A549 (cell line): ENCODE measurements at places on chromosomes 3 and 15. TPM values are rescaled to one million over a fixed set of nuclear protein-coding genes. Genes with fewer than 3 reads are reported as not detected.
A peak's percentile ranks its signal among the peaks of the same experiment; 100 is the strongest.

The NISCH gene
- 17.8 to 19.8 TPM (median 18.2 TPM) in 3 replicates for polyA plus RNA-seq

GRCh38 chr15:77862651-77863104 is 214.8 kb downstream of the TBC1D2B start:
- no peak for DNase-seq

The SHC4 gene
- polyA plus RNA-seq: 0.08 to 0.30 TPM (median 0.20 TPM) in 3 replicates

DNA sequence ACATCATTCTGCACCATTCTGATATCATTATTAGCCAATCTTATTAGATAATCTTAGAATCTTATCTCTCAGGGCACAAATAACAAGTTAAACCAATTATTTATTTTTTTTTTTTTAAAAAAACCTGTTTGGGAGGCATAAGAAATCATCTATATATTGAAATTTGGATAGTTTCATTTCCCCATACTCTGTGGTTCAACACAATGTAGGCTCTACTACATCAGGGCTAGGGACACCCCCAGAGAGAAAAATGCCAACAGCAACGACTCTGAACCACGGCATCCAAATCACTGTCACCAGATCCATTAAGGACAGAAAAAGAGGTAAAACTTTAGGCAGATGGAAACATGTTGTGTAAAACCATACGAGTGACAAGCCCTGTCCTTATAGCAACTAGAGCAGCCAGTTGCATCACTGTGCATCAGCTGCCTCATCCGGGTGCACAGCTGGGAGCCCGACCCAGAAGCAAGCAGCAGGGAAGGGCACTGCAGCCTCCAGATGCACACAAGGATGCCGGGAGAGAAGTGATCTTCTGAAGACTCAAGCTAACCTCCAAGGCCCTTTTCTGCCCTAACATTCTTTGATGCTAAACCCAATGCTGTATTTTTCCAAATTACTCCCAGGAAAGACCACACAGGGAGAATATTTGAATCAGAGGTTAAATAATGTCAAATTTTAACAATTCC is 381.1 kb downstream of the CTNNB1 start:
- DNase-seq: no peak

- no peak for DNase-seq
Measured at GRCh38 chr3:116423945-116424344, 21.3 kb downstream of the LSAMP start.

The NPAP1 gene
- not detected in 3 replicates for polyA plus RNA-seq

- peak; percentile 68 for DNase-seq
Measured at GRCh38 chr15:74635228-74635627, 19.6 kb downstream of the CLK3 start.

The PAK6 gene
- 0.05 to 0.12 TPM (median 0.10 TPM) in 3 replicates for polyA plus RNA-seq

GRCh38 chr15:57720867-57721266 is 14.4 kb downstream of the POLR2M start:
- DNase-seq: no peak

- DNase-seq: no peak
Measured at GRCh38 chr15:81752974-81753373, 292.8 kb downstream of the MEX3B start.

The DUOXA2 gene
- not detected in 3 replicates for polyA plus RNA-seq

The PFKFB4 gene
- 19.6 to 21.1 TPM (median 20.9 TPM) in 3 replicates for polyA plus RNA-seq
